ENCODE measurements at places on chromosomes 4 and X. TPM values are rescaled to one million over a fixed set of nuclear protein-coding genes. Genes with fewer than 3 reads are reported as not detected.
A peak's percentile ranks its signal among the peaks of the same experiment; 100 is the strongest.

DNA sequence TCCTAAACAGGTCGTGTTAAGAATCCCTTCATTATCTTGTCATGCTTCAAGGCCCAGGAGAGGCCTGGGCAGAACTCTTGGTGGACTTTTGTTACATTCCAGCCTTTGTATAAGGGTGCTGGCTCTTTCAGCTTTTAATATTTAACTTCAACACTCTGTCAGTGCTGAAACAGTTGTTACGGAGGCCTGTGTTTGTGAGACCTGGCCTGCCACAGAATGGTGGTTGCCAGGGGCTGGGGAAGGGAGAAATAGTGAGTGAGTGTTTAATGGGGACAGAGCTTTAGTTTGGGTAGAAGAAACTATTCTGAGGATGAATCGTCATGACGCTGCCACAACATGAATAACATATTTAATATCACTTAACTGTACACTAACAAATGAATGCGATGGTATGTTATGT, 1027.6 kb upstream of the PRKX start:
- no peaks in the 10 kb centered on the region for H3K4me1 ChIP-seq
- no peak overlapping the region for H3K27ac ChIP-seq
- no peaks in the 10 kb centered on the region for H3K27me3 ChIP-seq
- H3K36me3 ChIP-seq: no peaks in the 10 kb centered on the region
- no peak for DNase-seq

GRCh38 chrX:116277351-116278225, 107.0 kb downstream of the AGTR2 start:
- no peak overlapping the region for H3K4me3 ChIP-seq
- no peaks in the 10 kb centered on the region for H3K36me3 ChIP-seq
- no peaks in the 10 kb centered on the region for H3K4me1 ChIP-seq
- no peak for DNase-seq

- no peak overlapping the region for H3K4me3 ChIP-seq
- H3K27me3 ChIP-seq: no peaks in the 10 kb centered on the region
- H3K4me1 ChIP-seq: no peaks in the 10 kb centered on the region
- DNase-seq: peak; percentile 86
These were observed 34.0 kb upstream of the GYPA start for GRCh38 chr4:144174401-144175067.

GRCh38 chr4:56410247-56411062, 23.2 kb upstream of the AASDH start:
- no peaks in the 10 kb centered on the region for H3K27me3 ChIP-seq
- H3K4me3 ChIP-seq: no peak overlapping the region

The ZMAT1 gene
- 4.1 TPM for total RNA-seq

All from Karpas-422 (cell line).